Stimulated activated CD4-positive, alpha-beta T cell treated with anti-CD3 and anti-CD28 coated beads, Interleukin-1b, Interleukin-23, amount 100 ng/mL, for 1 hour (primary cell): ENCODE measurements at places on chromosomes 13 and 19.
A peak's percentile ranks its signal among the peaks of the same experiment; 100 is the strongest.

- no peak for DNase-seq
Observed at GRCh38 chr19:24173882-24174281, 86.9 kb downstream of the ZNF254 start.

DNA sequence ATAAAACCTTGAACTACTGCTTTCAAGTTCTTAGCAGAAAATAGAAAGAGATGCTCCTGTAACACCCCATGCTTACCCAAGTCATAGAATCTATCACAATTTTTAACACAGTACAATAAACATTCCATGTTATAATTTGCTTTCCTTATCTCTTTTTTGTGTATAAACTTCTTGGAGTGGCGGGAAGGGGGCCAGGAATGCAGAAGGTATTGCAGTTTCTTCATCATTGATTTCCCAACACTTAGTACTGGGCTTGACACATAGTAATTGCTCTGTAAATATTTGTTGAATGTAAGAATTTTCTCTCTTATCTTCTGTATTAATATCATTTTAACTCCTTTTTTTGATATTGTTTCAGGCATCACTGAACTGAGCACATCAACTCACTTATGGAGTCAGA is 535.8 kb downstream of the KCTD12 start:
- DNase-seq: no peak

DNA sequence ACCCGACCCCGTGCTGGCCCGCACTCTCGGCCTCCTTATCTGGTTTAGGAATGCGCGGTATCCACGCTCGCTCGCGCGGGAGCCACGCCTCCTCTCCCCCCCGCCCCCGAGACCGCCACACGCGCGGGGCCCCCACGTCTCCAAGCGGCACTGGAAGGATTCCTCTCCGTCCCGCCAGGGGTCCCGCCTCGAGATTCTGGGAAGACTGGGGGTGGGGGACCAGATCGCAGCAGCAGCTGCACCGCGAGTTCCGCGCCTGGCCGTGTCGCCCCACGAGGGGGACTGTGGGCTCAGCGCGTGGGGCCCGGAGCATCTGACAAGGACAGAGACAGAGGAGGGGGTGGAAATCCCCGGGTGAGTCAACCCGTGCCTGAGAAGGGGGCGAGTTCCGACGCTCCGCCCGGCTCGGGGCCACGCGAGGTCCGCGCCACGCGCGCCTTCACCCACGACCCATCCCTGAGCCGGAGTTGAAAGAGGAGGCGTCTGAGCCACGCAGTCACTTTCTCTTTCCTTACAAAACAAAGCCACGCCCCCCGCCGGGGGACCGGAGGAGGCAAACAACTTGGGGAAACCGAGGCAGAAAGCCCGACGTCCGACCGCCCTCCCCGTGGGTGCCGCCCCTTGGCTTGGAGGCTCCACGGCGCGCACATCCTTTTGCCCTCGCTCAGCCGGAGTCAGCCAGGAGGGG is 814 bp downstream of the S1PR2 start:
- DNase-seq: peak; percentile 45

- no peak for DNase-seq
Observed at GRCh38 chr13:43516401-43516833, 270.4 kb downstream of the ENOX1 start.

- DNase-seq: no peak
Observed at GRCh38 chr13:113995051-113995601, 21.2 kb upstream of the C13orf46 start.
